ENCODE measurements at places on chromosomes 12 and 14. TPM values are rescaled to one million over a fixed set of nuclear protein-coding genes. Genes with fewer than 3 reads are reported as not detected.

Gene KRT83
- not detected for total RNA-seq

Gene PRR13
- total RNA-seq = 15.9 TPM

Gene RDH5
- 1.6 TPM for total RNA-seq

Gene BATF
- 0.16 TPM for total RNA-seq

Gene NAV3
- total RNA-seq = 6.3 TPM

Gene THTPA
- total RNA-seq = 8.9 TPM

Gene LMO3
- total RNA-seq = not detected

Gene TEX52
- total RNA-seq = not detected

Gene C12orf76
- total RNA-seq = 20.3 TPM

Gene TMEM229B
- 0.97 TPM for total RNA-seq

Gene LTBP2
- 133 TPM for total RNA-seq

Gene CBLN3
- 3.0 TPM for total RNA-seq

Gene UBR7
- total RNA-seq = 41.4 TPM

Gene BIN2
- total RNA-seq = not detected

Gene PRPH
- not detected for total RNA-seq

Gene PTHLH
- total RNA-seq = 0.25 TPM

Gene CLEC1B
- not detected for total RNA-seq

Gene CDK2
- total RNA-seq = 27.1 TPM

Gene DTX1
- total RNA-seq = 0.16 TPM

Gene IFNG-AS1
- not detected for total RNA-seq

Gene DLK1
- total RNA-seq = not detected

Gene TMEM132D
- not detected for total RNA-seq

Gene GPR84
- total RNA-seq = 0.16 TPM

Gene SOAT2
- not detected for total RNA-seq

Gene TAS2R43
- total RNA-seq = not detected

Gene ZNF740
- total RNA-seq = 10.5 TPM

Gene MIP
- total RNA-seq = 0.38 TPM

Gene LRP1
- total RNA-seq = 3.2 TPM

Gene OSGEP
- 35.6 TPM for total RNA-seq

Gene B3GNT4
- not detected for total RNA-seq

Gene TSPAN8
- not detected for total RNA-seq

Gene TMEM63C
- total RNA-seq = 0.65 TPM

Gene SLC15A5
- not detected for total RNA-seq

Gene FIGNL2
- total RNA-seq = 0.31 TPM

Gene DLGAP5
- total RNA-seq = 19.0 TPM

Gene CCDC196
- not detected for total RNA-seq

Gene SERPINA10
- total RNA-seq = not detected

Gene GALNT9
- total RNA-seq = 0.13 TPM

Gene KCNK13
- total RNA-seq = not detected

Gene TAS2R20
- 1.6 TPM for total RNA-seq

Gene LGR5
- not detected for total RNA-seq

Gene SMAGP
- total RNA-seq = 12.3 TPM

Gene LRRIQ1
- under 0.01 TPM for total RNA-seq
